Right lobe of liver (tissue), 6 donors: ENCODE measurements at places on chromosomes 2 and 18. TPM values are rescaled to one million over a fixed set of nuclear protein-coding genes. Genes with fewer than 3 reads are reported as not detected.

DNA sequence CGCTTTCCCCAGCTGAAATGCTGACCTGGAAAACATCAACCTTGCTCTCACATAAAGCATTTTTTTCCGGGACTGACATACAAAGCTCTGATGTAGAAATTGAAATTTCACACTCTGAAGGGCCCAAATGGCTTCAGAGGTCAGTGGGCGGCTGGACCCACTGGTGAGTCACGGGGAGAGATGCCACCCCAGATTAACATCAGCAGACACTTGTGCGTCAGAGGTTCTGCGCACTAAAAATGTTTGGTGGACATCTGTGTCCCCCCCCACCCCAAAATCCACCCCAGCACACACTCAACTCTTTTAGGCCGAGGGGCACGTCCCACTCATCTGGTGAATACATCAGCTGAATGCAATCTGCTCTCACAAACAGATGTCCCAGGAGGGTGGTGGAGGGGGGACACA is 208.9 kb downstream of the ASB1 start:
- H3K4me1 ChIP-seq = no peaks in the 10 kb centered on the region
- no peak for DNase-seq
- H3K36me3 ChIP-seq = no peaks in the 10 kb centered on the region
- no peak overlapping the region for H3K4me3 ChIP-seq

DNA sequence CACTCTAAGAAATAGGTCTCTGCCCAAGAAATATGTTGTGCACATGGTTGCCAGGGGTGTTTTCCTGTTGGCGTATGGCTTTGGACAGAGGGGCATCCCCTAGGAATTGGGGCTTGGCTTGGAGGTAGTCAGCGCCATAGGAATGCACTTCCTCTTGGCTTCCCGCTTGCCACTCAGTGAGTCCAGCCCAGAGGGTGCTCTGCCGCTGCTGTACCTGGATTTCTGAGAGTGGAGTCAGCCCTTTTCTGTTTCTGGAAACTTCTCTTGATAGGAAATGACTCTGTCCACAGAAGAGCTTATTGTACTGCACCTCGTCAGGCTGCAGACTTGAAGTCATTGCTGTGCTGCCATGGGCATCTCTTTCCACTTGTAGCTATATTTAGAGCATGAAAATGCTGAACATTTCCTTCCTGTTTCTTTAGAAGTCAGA is 116.7 kb upstream of the MGAT5 start:
- H3K4me1 ChIP-seq = no peaks in the 10 kb centered on the region
- no peaks in the 10 kb centered on the region for H3K27me3 ChIP-seq
- H3K4me3 ChIP-seq = no peak overlapping the region
- peak overlapping the region; percentile 30 for H3K27ac ChIP-seq
- no peaks in the 10 kb centered on the region for H3K36me3 ChIP-seq
- DNase-seq = no peak

DNA sequence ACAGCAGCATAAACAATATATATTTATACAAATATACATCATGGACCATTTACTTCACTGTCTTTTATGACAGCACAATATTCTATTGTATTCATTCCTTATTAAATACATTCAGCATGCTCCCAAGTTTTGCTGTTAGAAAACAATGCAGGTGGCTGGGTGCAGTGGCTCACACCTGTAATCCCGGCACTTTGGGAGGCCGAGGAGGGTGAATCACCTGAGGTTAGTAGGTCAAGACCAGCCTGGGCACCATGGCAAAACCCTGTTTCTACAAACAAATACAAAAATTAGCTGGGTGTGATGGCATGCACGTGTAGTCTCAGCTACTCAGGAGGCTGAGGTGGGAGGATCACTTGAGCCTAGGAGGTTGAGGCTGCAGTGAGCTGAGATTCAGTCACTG is 39.0 kb downstream of the NPC1 start:
- H3K4me1 ChIP-seq = no peaks in the 10 kb centered on the region
- no peak for DNase-seq
- no peak overlapping the region for H3K4me3 ChIP-seq
- H3K27me3 ChIP-seq = no peaks in the 10 kb centered on the region
- H3K36me3 ChIP-seq = peaks cover 52% of the 10 kb centered on the region

GRCh38 chr2:44612276-44612675 is 250.5 kb downstream of the CAMKMT start:
- H3K4me3 ChIP-seq = no peak overlapping the region
- no peaks in the 10 kb centered on the region for H3K36me3 ChIP-seq
- no peak for DNase-seq
- H3K27ac ChIP-seq = no peak overlapping the region
- H3K4me1 ChIP-seq = no peaks in the 10 kb centered on the region

DNA sequence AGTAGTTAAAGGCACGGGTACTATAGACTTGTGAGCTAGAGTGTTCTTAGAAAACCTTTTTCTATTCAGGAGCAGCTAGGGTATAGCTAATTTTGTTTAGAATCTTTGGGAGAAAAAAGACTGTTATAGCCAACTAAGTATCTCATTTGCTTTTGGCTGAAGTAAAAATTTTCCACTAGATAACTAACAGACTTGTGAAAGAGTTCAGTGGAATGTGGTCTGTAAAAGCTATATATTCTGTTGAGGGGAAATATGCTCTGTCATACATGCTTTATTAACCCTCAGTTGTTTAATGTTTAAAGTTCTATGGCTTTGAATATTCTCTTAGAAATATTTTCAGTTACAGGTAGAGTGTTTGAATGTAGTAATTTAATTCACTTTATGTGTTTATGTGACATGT is 49.7 kb downstream of the RIF1 start:
- H3K4me1 ChIP-seq = no peaks in the 10 kb centered on the region
- H3K4me3 ChIP-seq = no peak overlapping the region
- H3K36me3 ChIP-seq = peaks cover 3% of the 10 kb centered on the region
- H3K27me3 ChIP-seq = no peaks in the 10 kb centered on the region

DNA sequence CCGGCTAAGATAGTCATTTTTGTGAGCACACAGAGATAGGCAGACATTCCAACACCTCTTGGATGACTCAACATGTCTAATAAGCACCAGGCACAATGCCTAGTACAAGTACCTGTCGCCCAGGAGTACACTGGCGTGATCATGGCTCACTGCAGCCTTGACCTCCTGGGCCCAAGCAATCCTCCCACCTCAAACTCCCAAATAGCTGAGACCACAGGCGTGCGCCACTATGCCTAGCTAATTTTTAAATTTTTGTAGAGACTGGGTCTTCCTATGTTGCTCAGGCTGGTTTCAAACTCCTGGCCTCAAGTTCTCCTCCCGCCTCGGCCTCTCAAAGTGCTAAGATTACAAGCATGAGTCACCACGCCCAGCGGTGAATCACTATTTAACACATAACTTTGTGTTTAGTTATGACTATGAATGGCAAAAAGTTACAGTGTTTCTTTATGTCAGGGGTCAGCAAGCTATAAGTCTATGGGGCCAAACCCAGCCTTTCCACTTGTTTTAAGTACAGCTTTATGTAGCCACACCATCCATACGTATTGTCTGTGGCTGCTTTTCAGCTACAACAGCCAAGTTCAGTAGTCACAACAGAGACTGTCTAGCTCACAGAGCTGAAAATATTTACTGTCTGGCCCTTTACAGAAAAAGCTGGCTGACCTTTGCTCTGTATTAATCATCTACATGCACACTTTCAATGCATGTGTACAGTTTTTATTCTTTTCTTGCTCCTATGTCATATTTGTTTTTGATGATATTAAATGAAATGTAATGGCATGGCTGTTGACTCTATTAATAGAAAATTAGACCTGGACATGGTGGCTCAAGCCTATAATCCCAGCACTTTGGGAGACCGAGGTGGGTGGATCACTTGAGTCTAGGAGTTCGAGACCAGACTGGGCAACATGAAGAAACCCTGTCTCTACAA is 18.7 kb downstream of the ORC2 start:
- no peaks in the 10 kb centered on the region for H3K36me3 ChIP-seq
- no peak overlapping the region for H3K4me3 ChIP-seq
- no peaks in the 10 kb centered on the region for H3K4me1 ChIP-seq
- DNase-seq = no peak

GRCh38 chr2:54605836-54606235 is 117.6 kb upstream of the EML6 start:
- no peaks in the 10 kb centered on the region for H3K27me3 ChIP-seq
- H3K27ac ChIP-seq = peak overlapping the region; percentile 7
- H3K4me3 ChIP-seq = no peak overlapping the region
- DNase-seq = no peak

- no peak for DNase-seq
- no peak overlapping the region for H3K4me3 ChIP-seq
These were observed 64.0 kb downstream of the AAK1 start for GRCh38 chr2:69579536-69579935.

DNA sequence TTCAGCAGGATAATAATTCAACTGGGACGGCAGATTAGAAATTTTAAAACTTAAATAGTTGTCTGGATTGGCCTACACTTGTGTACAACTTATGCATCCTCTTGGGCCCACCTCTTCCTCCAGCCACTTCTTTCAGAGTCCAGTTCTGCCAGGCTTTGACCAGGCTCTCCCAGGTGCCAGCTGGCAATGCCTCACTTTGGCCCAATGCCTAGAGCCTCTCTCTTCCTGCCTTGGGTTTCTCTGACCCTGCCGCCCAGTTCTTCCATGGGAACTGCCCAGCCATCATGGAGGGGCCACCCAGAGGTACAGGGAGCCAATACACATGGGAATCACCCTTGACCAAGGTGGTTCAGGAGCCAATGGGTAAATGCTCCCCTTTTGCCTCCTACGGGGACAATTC is 135.5 kb downstream of the IRS1 start:
- peak; percentile 91 for DNase-seq
- no peak overlapping the region for H3K27ac ChIP-seq
- H3K4me1 ChIP-seq = peaks cover 4% of the 10 kb centered on the region

GRCh38 chr18:24031916-24032315 is 17.4 kb downstream of the TTC39C start:
- H3K4me1 ChIP-seq = no peaks in the 10 kb centered on the region
- no peak overlapping the region for H3K4me3 ChIP-seq
- no peaks in the 10 kb centered on the region for H3K36me3 ChIP-seq
- DNase-seq = no peak
- no peaks in the 10 kb centered on the region for H3K27me3 ChIP-seq
- no peak overlapping the region for H3K27ac ChIP-seq

DNA sequence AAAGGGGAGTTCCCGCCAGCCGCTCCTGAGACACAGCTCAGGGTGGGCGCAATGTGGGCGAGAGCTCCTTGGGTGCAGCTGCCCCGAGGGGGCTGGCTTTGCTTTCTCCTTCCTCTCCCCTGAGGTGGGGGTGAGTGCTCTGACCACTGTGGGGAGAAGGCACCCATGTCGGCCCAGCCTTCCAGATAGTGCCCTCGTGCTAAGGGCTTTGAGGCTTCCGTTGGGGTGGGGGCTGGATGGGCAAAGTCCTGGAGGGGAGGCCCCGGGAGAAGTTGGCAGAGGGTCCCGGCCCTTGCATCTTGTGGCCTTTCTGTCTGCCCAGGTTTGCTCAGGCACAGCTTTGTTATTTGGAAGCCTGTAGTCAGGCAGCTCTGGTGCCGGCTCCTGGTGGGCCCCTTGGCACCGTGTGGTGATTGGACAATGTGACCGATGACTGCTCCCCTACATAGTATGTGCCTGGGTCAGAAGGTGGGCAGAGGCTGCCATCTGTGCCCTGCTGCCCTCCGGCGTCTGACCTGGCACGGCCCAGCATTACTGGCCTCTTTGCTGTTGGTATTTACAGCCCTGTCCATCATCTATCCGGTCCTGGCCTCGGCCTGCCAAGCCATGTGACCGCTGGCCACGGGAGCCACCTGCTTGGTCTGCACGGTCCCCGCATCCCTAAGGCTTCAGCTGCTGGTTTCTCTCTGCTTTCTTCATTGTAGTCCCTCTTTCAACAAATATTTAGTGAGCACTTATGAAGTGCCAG is 50.8 kb downstream of the TWIST2 start:
- no peaks in the 10 kb centered on the region for H3K4me1 ChIP-seq
- H3K27ac ChIP-seq = no peak overlapping the region
- no peak overlapping the region for H3K4me3 ChIP-seq
- no peaks in the 10 kb centered on the region for H3K27me3 ChIP-seq

GRCh38 chr2:102615620-102616436 is 3.5 kb upstream of the SLC9A2 start:
- H3K4me1 ChIP-seq = peaks cover 14% of the 10 kb centered on the region
- H3K36me3 ChIP-seq = no peaks in the 10 kb centered on the region
- no peaks in the 10 kb centered on the region for H3K27me3 ChIP-seq
- H3K27ac ChIP-seq = no peak overlapping the region
- DNase-seq = peak; percentile 58
- no peak overlapping the region for H3K4me3 ChIP-seq

DNA sequence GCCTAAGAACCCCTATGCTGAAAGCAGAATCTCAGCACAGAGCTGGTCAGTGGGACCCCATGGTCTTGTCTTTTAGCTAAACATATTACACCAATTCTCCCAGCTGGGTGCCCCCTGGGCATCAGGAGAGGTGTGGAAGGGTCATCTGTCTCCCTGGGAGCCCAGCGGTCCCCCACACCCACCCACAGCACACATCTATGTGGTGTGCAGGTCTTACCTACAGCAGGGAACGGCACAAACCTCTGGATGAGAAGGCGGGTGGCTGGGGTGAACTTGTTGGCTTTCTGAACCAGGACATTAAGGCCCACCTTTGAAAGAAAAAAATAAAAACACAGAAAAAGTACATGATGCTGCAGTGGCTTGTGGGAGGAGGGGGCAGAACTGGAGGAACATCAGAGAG is 70.7 kb downstream of the EMX1 start:
- peaks cover 11% of the 10 kb centered on the region for H3K36me3 ChIP-seq
- peaks cover 52% of the 10 kb centered on the region for H3K4me1 ChIP-seq
- no peak overlapping the region for H3K27ac ChIP-seq
- no peak overlapping the region for H3K4me3 ChIP-seq
- DNase-seq = no peak

DNA sequence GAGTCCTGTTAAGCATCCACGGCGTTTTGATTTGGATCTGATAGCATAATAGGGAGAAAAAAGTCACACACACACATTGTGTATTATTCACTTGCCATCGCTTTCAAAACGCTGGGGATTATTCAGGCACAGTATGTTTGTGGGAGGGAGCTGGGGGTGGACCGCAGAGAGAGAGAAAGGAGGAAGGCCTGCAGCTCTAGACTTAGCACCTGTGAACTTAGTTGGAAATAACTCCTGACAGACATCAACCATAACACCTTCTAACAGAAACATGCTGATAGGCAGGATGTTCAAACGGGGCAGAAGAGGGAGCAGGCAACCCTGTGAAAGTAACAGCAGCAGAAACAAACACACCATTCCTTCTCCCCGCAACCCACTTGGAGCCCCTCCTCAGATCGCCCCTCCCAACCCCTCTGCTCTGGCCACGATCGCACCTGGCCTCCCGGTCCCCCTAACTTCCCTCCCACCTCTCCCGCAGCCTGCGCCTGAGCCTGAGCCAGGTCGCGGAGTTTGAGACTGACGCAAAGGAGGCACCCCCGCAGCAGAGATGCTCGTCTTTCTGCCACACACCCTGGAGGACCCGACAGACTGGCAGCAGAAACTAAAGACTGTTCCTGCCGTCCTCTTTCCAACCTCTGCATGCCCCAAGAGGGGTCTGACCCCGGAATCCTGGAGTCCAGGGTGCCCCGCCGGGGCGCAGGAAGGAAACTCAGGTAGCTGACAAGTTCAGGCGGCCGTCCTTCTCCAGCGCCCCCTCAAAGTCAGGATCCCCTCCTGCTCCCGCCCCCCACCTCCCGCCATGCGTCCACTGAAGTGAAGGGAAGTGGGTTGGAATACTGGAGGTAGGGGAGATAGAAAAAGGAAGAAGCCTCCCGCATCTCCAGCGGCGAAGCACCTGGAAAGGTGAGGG is 738 bp downstream of the CHST9 start:
- H3K27me3 ChIP-seq = no peaks in the 10 kb centered on the region
- no peaks in the 10 kb centered on the region for H3K36me3 ChIP-seq
- no peak overlapping the region for H3K27ac ChIP-seq

The PPM1G gene
- total RNA-seq = 20.9 TPM

The ALK gene
- total RNA-seq = 0.04 TPM

The CMPK2 gene
- total RNA-seq = 4.7 TPM

The TTN gene
- 9.5 TPM for total RNA-seq

The RESP18 gene
- not detected for total RNA-seq
